ENCODE measurements at places on chromosomes 2 and 18. TPM values are rescaled to one million over a fixed set of nuclear protein-coding genes. Genes with fewer than 3 reads are reported as not detected.

DNA sequence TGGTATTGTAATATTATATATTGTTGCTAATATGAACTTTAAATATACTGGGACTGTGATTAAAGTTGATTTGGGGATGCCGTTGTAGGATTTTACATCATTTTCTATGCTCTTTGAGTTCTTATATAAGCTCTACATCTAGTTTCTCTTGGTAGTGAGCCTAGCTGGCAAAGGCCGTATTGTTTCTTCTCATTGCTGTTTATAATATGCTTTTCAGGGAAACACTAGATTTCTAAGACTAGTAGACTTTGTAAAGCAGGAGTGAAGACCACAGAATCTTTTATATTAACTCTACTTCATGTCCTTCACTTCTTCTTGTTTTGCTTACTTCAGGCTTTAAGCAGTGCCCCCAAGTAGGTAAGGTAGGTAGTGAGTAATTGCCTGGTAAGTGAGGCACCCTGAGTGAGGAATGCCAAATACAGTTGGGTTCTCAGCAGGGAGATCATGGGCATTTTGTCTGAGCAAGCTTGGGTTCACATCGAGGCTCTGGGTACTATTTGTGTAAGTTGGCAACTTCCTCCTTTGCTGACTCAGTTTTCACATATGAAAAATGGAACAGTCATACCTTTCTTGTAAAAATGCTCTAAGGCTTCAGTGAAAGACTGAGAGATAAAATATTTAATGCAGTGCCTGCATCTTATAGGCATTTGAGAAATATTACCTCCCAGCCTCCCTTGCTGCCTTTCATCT lies 96.4 kb downstream of the RNF144A start:
- no peak for DNase-seq

- no peak for DNase-seq
These were observed 1.4 kb downstream of the ITPRID2 start for GRCh38 chr2:181892799-181893435.

GRCh38 chr2:224025874-224026273 lies 13.2 kb downstream of the SERPINE2 start:
- no peak for DNase-seq

Gene DNER
- 0.70 TPM for total RNA-seq

DNA sequence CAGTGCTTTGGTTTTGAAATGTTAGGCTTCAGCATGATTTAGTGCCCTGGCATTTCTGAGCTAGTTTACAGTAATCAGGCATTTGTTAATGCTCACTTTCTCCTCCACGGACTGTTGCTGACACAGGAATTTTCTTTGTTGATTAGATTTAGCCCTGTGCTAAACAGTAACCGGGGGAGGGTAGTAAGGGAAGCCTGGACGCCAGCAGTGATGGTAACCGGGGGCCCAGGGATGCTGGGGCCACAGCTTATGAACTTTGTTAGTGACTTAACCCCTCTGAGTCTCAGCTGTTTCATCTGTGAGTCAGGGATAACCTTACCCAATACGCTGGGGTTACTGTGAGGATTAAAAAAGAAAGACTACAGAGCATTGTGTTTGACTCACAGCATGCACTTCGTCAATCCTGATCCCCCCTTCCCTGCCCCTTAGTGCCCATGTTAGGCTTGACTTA lies 33.5 kb downstream of the KLHL29 start:
- DNase-seq = no peak

Gene DOK6
- total RNA-seq = 2.5 TPM

Gene SKOR2
- total RNA-seq = 0.15 TPM

Gene LRRC30
- total RNA-seq = not detected

DNA sequence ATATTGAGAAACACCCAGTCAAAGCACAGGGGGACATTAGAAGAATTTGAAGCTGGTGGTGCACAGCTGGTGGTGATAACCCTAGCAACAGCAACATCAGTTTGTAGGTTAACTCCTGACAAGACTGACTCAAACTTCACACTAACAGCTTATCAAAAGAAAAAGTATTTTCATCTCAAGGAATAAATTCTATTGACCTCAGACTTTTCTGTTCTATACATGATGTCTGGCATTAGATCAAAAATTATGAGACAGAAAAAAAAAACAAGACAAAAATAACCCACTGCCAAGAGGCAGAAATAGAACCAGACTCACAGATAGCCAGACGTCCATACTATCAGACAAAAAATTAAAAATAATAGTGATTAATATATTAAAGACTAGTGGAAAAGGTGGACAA lies 126.1 kb downstream of the COL6A3 start:
- DNase-seq = no peak

DNA sequence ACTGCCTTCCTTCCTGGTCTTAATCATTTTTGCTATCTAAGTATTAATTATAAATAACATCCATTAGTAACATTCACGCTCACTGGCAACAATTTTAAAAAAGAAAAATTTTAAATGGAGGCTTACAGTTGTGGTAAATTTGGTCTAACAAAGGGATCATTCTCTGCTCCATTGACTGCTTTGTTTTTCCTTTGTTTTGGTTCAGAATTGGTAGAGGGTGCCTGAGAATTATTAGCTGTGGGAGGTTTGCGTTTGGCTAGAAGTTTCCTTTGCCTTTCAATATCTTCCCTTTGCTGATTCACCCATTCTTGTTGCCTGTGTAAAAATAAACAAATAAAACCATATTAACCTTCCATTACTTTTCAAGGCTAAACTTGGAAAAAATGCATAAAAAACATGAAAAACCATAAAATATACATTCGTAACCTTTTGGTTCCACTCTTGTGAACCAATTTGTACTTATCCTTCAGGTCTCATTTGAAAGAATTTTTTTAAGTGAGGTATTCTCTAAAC lies 114.6 kb downstream of the TLK1 start:
- no peak for DNase-seq

Gene GREB1
- 16.9 TPM for total RNA-seq

DNA sequence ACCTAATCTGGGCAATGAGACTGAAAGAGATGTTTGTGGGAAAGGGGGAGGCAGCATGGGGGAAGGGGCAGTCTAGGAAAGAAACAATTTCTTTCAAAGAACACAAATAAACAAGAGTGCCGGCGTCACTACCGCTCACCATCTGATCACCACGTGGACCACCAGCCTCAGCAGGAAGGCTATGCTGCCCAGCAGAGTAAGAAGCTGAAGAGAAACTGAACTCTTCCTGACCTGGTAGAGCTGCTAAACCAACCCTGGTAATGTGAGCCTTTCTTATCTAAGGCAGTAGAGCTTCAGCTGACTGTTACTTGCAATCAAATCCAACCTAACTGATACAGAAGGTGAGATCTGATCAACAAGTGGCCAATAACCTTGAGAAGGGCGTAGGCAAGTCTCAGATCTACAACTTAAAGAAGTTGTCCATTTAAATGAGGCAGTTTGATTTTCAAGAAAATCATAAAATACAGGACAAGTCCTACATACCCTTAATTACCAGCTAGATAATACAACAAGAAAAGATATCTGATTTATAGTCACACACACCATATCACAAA lies 44.2 kb upstream of the SPTBN1 start:
- no peak for DNase-seq

Gene GPR75
- 0.81 TPM for total RNA-seq

DNA sequence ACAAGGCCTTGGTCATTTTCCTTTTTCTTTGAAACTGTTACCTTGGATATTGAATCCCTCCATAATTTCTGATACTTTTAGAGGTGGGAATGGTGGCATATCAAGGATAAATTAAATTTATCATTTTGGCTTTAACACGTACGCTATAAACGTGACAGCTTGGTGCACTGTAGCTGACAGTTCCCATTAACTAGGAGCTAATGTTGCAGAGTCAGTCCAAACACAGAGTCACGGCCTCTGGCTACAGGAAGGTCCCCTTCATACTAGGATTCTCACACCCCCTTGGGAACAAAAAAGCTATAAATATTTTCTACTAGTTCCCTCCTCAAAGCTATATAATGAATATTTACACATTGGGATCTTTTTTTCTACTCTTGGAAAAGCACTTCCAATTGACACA lies 17.7 kb upstream of the ERBB4 start:
- DNase-seq = no peak

DNA sequence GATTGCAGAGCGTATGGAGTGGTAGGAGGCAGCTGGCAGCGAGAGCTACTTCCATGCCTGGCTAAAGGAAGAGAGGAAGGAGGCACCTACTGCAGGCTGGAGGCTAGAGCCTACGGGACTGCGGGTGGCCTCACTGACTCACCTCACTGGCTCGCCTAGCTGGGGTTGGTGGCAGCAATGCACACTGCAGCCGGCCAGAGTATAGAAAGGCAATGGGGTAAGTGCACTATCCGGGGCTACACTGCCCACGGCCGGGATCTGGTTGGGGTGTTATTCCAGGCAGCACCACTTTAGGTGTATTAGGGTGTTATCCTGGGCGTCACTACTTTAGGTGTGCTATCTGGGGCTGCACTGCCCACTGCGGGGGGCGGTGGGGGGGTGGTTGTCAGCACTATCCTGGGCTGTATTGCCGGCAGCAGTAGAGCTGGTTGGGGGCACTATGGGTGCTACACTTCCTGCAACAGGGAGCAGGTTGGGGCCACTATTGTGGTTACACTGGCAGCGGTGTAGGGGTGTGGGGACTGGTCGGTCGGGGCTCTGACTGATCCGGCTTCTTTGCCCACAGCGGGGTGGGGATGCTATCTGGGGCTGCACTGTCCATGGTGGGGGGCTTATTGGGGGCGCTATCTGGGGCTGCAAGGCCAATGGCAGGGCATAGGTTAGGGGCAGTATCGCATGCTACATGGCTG lies 33.3 kb upstream of the ANKRD62 start:
- peak; percentile 52 for DNase-seq

DNA sequence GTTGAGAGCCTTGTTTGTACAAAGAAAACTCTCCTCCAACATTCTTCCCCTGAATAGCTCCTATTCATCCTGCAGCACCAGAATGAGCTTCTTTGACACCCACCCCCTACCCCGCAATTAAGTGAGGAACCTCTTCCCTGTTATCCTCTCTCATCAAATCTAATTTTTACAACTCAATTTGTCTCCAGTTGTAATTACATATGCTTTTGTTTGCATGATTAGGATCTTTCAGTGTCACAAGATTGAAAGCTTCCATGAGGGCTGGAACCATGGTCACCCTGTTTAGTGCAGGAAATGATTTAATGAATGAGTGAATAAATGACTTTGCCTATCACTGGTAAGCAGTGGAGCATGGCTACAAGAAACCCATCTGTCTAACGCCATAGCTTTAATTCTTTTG lies 334.6 kb upstream of the KLHL29 start:
- DNase-seq = no peak

Gene TUBB8B
- total RNA-seq = 0.17 TPM

Gene TRMT61B
- 26.1 TPM for total RNA-seq

Gene MC2R
- not detected for total RNA-seq

GRCh38 chr2:134109725-134110124 lies 144.1 kb upstream of the MGAT5 start:
- no peak for DNase-seq

DNA sequence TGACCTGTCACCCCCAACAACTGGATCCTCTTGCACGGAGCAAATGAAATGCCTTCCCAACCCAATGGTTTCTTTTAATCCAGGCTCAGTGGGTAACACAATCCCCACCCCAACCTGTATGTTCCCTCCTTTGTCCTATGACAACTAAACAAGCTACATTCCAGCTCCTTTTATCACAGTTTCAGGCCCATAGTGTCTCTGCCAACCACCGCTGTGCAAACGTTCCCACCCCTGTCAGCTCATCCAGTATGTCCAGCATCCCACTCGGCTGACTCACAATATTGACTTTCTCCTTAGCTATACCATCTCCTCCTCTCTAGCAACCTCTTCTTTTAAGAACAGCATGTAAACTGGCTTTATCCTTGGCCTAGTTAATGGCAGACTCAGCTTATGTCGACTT lies 117.9 kb upstream of the PPP1CB start:
- no peak for DNase-seq

- DNase-seq = no peak
These were observed 92.4 kb upstream of the TTN start for GRCh38 chr2:178899656-178900055.

GRCh38 chr2:157786663-157787363 lies 89.3 kb downstream of the ACVR1 start:
- no peak for DNase-seq

DNA sequence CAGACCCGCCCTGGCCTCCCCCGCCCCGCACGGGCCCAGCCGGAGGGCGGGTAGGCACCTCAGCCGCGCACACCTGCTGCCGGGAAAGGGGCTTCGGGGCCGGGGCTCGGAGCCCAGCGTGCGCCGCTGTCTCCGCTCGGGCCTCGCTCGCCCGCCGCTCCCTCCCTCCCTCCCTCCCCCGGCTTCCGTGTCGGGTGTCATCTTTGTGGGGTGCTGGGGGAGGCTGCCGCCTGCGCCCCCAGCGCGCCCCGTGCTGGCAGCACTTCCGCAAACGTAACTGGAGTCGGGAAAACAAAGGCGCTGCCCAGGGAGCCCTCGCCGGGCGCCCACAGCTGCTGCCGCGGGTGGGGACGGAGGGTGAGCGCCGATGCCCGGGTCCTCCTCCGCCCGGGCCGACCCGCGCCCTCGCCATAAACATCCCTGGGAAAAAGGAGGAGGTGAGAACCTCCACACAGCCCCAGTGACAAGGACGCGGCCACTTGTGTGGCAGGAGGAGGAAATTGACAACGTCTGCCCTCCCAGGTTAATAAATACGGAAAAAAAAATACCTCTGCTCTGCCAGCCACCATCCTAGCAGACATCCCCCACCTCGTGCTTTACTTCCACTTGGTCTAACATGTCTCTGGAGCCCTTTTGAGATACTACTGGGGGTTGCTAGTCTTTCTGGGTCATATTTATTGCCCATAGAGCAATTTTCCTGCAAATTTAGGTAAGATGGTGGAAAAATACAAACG lies 550 bp downstream of the MFSD6 start:
- peak; percentile 78 for DNase-seq

- DNase-seq = no peak
These were observed 79.7 kb downstream of the EHBP1 start for GRCh38 chr2:62785216-62785615.

DNA sequence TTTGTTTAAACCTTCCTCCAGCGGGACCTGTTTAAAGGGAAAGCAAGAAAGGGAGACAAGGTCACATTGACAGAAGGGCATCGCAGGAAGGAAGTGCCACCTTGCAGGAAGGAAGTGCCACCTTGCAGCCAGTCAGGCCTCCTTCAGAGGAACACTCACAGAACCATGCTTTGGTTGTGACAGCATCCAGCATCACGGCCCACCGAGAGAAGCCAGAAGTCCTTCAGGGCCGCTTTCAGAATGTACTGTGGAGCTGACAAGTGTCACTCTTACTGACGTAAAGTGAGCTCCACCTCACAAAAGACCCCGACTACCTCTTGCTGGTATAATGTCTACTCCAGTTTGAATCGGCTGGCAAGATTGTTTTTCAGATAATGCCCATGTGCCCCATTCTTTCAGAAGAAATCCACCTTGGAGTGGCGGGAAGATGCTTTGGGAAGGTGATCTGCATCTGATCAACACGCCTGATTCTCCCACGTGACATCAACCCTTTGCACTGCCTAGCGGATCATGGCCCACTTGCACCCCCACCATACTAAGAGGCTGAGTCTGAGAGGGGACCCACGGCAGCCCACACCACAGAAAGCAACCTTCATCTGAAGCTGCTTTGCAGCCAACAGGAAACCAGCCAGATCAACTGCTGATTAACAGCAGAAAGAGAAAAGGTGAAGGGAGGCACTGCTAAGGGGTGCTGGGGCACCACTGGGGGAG lies 99.8 kb downstream of the UXS1 start:
- DNase-seq = no peak

Gene SP140L
- 6.5 TPM for total RNA-seq

Gene TACR1
- not detected for total RNA-seq

Data from H7 (cell line).